ENCODE measurements at places on chromosomes 6 and 20.
A peak's percentile ranks its signal among the peaks of the same experiment; 100 is the strongest.

DNA sequence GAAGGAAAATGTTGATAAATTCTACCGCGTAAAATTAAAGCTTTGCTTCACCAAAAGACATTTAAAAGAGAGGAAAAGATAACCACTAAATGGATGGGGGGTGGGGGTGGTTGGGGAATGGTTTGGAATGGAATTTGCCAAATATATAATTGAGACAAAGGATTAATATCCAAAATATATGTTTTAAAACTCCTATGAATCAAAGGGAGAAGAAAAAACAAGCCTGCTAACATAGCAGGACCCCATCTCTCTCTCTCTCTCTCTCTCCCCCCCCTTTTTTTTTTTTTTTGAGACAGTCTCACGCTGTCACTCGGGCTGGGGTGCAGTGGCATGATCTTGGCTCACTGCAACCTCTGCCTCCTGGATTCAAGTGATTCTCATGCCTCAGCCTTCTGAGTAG is 13.4 kb upstream of the NR2E1 start:
- no peak for DNase-seq

GRCh38 chr6:126086560-126086959 is 100.2 kb downstream of the TRMT11 start:
- DNase-seq: no peak

GRCh38 chr20:10332656-10333415 is 101.2 kb downstream of the MKKS start:
- no peak for DNase-seq

- DNase-seq: no peak
These were observed 189.7 kb downstream of the COL9A1 start for GRCh38 chr6:70113171-70113570.

- no peak for DNase-seq
These were observed 37.0 kb upstream of the XRN2 start for GRCh38 chr20:21266191-21266536.

GRCh38 chr6:38638941-38639497 is 710 bp downstream of the BTBD9 start:
- peak; percentile 21 for DNase-seq

GRCh38 chr6:22079783-22080182 is 217.1 kb downstream of the PRL start:
- DNase-seq: no peak

- no peak for DNase-seq
These were observed 27.3 kb downstream of the C20orf203 start for GRCh38 chr20:32646486-32646885.

DNA sequence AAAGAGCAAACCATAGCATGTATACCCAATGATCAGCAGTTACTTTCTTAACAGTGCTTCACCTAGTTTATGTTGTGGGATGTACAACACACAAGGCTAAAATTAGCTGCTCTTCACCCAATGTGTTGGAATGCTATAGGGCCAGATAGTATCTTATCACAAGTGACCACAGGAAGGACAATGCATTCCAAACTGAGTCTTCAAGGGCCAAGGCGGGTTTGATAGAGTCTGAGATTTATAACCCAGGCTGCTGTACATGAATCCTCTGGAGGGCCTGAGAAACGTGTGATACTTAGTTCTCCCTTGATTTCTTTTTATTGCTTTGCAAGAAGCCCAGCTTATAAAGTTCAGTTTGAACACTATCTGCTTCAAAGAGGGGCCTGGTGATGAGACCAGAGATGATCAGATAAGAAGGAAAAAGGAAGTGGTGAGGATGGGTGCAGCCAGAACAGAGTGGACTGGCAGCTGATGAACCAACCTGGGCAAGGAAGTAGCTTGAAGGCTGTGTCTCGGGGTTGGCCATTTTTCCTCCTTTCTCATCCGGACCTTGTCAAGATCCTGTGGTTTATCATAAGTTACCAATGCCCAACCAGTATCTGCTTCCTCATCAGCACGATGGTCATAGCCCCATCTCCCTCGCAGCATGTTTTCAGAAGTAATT is 62.2 kb upstream of the BMP2 start:
- no peak for DNase-seq

- no peak for DNase-seq
These were observed 100.4 kb downstream of the MYO6 start for GRCh38 chr6:75849329-75850025.

GRCh38 chr6:110735666-110736065 is 79.6 kb downstream of the CDK19 start:
- no peak for DNase-seq

DNA sequence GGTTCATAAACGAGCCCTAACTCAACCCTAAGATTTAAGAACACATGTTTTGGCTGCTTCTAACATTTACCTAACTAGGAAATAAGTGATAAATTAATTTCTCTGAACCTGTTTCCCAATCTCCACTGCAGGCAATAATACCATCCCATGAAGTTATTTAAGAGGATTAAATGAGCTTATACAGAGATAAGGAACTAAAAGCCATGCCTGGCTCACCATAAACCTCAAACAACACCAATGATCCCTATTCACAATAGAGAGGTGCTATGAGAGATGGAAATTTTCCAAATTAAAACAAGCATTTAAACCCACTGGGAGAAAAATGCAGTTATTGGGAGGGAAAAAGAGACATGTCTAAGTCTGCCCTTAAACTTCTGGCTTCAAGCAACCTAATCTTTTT is 33.9 kb upstream of the KLHL31 start:
- DNase-seq: no peak

GRCh38 chr6:73739096-73739495 is 43.1 kb downstream of the CD109 start:
- DNase-seq: no peak

GRCh38 chr6:5996714-5997419 is 9.9 kb downstream of the NRN1 start:
- no peak for DNase-seq

DNA sequence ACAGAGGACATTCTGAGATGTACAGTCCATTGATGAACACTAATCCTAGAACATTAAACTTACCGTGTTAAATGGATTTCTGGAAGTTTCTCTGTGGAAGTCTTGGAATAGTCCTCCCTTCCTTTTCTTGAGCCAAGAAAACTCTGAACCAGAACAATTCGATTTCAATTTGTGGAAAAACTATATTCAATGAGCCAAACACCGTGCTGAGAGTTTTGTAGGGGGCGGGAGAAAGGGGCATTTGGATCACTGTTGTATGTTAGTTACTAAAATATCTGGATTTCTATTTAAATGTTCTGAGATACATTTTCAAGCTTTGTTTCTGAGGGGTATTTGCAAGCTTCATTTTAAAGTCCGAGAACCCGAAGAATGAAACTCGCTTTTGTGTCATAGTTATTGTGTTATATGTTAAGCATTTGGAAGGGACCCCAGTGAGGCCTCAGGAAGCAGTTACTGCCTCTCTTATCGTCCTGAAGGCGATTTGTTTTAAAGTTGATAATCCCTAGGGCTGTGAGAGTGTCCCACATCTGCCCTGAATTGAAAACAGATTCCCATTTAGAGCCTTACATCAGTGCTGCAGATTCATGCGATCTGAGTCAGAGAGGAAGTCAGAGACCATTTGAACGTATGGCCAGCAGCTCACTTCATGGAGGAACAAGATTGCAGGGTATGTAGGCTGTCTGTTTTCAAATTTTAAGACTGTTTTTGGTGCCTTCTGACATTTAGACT is 70.8 kb upstream of the SASH1 start:
- no peak for DNase-seq

- no peak for DNase-seq
These were observed 162.5 kb downstream of the PRL start for GRCh38 chr6:22134308-22134707.

- DNase-seq: no peak
These were observed 702 bp downstream of the ETV7 start for GRCh38 chr6:36386495-36387439.

Measured in activated CD4-positive, CD25-positive, alpha-beta regulatory T cell treated with anti-CD3 and anti-CD28 coated beads, Interleukin-2, amount 50 U/mL, for 16 hours (primary cell).